ENCODE measurements at places on chromosomes 12 and 14. TPM values are rescaled to one million over a fixed set of nuclear protein-coding genes. Genes with fewer than 3 reads are reported as not detected.
A peak's percentile ranks its signal among the peaks of the same experiment; 100 is the strongest.

DNA sequence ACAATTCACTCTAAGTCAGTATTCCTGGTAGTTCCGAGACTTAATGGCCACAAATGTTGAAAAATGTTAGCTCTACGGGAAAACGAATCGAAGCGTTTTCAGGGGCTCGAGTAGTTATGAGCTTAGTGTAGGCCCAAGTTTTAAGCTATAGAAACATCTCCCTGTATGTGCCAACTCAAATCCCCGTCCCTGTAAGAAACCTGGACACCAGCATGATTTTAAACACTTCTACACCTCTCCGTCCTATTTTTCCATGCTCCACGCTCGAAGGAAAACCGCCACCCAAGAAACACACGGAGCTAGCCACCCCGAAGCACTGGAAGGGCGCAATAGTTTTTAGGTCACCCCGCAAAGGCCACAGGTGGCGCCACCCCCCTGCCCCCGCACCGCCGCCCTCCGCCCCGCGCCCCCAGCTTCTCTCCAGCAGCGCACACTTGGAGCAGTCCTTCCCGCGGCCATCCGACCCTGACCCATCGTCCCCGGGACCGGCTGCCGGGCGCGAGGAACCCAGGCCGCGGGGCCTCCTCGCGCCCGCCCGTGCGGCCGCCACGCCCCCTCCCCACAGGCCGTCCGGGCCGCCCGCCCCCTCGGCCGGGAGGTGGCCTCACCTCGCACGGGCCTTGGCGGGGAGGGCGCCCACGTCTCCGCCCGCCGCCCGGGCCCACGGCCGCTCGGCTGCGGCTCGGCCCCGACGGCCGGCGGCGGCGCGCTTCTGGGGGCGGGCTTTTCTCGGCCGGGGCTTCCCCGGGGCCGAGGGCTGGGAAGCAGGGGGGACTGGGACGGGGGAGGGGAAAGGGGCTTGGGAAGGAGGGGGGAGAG, 522 bp downstream of the R3HDM2 start:
- DNase-seq, result peak; percentile 55

Gene PRIMA1
- 16.3 TPM for polyA plus RNA-seq

Gene SIX1
- not detected for polyA plus RNA-seq

DNA sequence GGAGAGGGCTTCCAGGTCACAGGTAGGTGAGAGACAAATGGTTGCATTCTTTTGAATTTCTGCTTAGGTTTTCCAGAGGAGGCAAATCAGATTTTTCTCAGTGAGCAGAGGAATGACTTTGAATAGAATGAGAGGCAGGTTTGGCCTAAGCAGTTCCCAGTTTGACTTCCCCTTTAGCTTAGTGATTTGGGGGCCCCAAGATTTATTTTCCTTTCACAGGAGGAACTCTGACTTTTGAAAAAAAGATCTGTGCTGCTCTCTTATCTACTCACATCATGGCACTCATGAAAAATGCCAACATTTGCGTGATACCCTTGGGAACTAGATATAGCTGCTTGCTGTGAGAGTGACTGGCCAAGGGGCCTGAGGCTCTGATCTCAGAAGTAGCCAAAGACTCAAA, 58.0 kb upstream of the EVL start:
- no peak for DNase-seq

Gene ACOT6
- not detected for polyA plus RNA-seq

- DNase-seq, result no peak
Observed at GRCh38 chr12:46442738-46443137, 70.2 kb upstream of the SLC38A2 start.

GRCh38 chr12:26124446-26125399, at the start of gene BHLHE41:
Gene BHLHE41, minus strand, starts transcription at chr12:26125037. Its CDS starts 258 bp downstream, at chr12:26124779.
- DNase-seq, result peak; percentile 83

GRCh38 chr12:75809746-75810145, 221.8 kb downstream of the PHLDA1 start:
- DNase-seq, result no peak

GRCh38 chr12:92398565-92399309, 253.1 kb upstream of the BTG1 start:
- DNase-seq, result no peak

Gene SLC16A7
- polyA plus RNA-seq, result 6.0 TPM

Gene HOXC13
- not detected for polyA plus RNA-seq

DNA sequence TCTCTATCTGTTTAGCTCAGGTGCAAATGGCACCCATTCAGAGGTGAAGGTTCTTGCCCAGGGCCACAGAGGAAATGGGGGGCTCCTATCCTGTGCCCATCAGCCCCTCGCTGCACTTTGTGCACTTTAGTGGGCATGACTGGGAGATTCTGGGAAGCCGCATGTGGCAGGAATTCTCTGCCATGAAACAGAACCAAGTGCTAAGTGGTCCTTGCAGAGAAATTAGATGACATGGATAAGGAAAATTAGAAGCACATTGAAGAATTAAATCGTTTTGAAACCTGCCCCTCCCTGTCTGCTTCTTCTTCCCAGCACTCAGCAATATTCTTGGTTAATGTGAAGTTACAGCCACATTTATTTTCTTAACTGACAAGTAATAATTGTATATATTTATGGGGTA, 185.2 kb upstream of the RTL1 start:
- DNase-seq, result no peak

Gene DUSP16
- 4.8 TPM for polyA plus RNA-seq

Gene LRFN5
- polyA plus RNA-seq, result 0.13 TPM

- no peak for DNase-seq
Observed at GRCh38 chr14:51743588-51744000, 91.9 kb downstream of the FRMD6 start.

Gene AGAP2
- 5.3 TPM for polyA plus RNA-seq

DNA sequence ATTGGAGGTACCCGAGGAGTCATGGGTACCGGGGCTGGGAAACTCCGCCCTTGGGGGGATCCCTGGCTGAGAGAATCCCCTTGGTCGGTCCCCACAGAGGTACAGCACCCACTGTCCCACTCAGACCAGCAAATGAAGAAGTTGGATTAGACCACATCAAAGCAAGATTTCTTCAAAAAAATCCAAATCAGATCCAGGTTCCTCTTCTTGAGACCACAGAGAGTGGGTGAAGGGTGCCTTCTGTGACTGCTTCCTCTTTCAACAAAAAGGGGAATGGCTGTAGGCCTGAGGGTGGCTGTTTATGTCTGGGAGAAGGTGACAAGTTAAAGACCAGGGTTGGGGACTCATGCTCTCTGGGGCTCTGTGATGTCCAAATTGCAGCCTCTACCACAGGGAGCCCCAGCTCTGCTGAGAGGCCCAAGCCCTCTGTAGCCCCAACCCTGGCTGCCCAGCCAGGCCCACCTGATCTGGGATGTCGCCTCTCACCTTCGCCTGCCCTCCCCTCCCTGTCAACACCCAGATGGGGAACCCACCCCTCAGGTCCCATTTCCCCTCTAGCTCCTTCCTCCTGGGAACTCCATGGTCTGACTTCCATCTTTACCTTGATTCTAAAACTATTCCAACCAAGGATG, 50.9 kb downstream of the ZFP36L1 start:
- DNase-seq, result no peak

Gene FAM90A1
- polyA plus RNA-seq, result not detected

- DNase-seq, result no peak
Observed at GRCh38 chr12:68591734-68592418, 18.8 kb upstream of the RAP1B start.

DNA sequence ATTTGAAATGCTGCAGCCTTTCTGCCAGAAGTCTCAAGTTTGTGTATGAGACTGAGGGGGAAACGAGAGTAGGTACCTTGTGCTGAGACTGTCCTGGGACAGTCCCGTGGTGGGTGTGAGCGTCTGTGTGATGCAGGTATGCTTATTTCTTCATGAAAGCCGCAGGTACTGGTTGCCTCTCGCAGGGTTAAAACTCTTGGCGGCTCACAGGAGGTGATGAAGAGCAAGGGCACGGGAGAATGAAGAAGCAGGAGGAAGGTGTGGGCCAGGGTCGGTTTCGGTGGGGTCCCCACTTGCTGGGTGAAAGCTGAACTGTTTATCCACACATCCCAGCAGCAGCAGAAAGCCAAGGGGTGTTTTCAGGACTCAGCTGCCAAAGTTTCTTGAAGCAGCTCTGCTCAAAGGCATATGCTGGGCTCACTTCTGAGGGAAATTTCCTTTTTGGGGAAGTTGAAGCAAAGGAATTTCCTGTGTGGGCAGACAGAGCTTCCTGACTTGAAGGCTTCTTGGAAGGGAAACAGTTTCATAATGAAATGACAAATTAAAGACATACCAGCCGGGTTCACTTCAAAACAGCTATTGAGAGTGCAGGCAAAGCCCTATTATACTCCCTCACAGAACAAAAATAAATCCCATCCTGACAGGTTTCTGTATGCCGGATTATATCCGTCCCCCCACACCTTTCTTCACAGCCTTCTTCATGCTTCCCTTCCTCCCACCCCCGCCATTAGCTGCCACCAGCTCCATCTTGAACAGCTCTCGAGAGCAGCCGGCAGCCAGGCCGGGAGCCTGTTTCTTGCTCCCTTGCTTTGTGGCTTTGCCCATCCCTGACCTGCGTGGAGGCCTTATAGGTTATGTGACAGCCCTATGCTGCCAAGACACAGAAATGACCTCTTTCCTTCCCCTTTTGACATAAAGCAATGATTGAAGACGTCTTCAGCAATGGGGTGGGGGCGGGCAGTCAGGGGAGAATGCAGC, 116.6 kb downstream of the ETV6 start:
- no peak for DNase-seq

- no peak for DNase-seq
Observed at GRCh38 chr12:28026701-28027100, 54.2 kb upstream of the PTHLH start.

GRCh38 chr14:68248481-68249255, 429.1 kb downstream of the RAD51B start:
- DNase-seq, result peak; percentile 23

DNA sequence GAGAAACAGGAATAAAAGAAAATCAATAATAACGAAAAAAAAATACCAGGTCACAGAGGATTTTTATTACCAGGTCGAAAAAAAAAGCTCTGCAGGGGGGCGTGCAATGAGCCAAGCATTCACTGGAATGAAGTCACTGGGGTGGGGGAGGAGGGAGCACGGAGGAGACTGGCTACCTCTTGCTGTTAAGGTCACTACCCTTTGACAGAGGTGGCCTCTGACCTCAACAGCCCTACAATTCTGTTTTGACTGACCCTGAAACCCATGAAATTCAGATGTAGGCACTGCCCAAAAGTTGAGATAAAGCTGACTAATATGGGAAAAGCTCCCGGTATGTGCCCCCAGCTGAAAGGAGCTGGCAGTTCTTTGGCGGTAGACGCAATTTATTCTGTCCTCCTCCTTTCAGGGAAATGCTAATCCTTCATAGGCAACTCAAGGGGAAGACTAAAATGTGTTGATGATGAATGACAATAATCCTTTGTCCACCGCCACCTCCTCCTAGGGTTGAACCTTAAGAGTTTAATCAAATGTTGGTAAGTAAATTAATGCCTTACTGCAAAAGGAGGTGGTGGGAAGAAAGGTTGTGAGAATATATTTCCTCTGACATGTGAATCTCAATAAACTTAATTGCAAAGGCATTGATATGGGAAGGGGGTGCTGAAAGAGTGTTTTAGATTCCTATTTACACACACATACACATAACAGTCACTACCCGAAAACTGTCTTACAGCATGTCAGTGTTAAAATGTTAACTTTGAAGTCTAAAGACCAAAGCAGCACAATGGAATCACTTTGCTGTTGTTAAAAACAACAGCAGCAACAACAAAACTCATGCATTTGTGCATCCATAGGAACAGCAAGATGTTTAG, 6.3 kb upstream of the RIC8B start:
- no peak for DNase-seq

- DNase-seq, result no peak
Observed at GRCh38 chr14:63406333-63406732, 87.6 kb upstream of the GPHB5 start.

Gene TULP3
- 5.0 TPM for polyA plus RNA-seq

DNA sequence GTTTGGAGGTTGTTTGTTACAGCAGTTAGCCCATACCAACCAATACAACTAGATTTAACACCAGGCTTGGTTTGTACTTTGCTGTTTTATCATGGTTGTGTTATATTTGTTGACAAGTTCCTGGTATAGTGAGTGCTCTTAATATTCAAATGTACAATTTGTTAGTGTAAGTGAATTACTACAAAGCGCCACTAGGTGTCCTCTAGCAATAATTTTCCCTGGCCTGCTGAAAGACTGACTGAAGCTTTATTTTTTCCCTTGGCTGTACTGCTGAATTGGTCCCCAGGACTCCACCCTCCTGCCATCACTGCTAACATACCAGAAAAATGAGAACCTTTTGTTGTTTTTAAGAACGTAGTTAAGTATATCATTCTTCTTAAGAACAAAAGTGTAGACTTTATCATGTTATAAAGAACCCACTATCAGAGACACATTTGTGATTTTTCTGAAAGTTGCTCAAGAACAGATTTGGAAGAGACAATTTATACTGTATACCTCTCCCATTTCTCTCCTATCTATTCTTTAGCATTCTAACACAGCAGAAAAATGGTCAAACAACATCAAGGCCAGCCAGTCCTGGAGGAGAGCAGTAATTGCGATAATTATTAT, 75.3 kb upstream of the FAR2 start:
- DNase-seq, result peak; percentile 25

- no peak for DNase-seq
Observed at GRCh38 chr14:37047996-37048395, 124.4 kb downstream of the SLC25A21 start.

DNA sequence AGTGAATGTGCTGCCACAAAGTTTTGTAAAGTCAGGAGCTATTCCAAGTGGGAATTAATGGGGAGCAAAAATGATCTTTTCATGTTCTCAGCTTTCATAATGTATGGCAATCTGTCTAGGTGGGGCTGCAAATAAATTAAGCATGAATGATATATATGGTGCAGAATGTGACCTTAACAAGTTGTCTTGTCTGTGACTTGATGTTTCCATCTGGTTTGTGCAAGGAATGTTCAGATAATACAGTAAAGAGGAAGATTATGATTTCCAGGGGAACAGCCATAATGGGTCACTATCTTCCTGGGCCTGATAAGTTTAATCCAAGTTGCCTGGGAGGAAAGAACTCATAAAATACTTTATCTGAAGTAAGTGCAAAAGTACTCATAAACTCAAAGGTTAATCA, 1815.8 kb upstream of the FLRT2 start:
- no peak for DNase-seq

Gene RASAL1
- polyA plus RNA-seq, result not detected

Gene TAS2R19
- 0.12 TPM for polyA plus RNA-seq

GRCh38 chr12:117724543-117724942, 244.2 kb downstream of the KSR2 start:
- DNase-seq, result no peak

DNA sequence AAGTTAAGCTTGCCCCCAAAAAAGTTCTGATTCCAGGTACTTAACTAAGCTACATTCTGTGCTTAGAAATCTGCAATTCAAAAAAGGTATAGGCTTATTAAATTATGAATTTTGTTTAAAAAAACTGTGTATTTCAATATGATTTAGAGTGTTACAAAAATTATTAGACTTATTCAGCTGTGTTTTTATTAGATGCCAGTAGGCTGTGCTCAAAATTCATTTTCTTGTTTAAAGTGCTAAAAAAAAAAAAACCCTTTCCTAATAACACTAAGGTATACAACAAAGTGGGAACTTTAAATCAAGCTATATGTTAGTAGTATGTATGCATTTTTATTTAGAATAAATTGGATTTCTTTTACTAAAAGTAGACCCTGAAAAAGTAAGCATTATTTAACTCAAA, 25.0 kb downstream of the LRRC9 start:
- no peak for DNase-seq

Measured in heart right ventricle (tissue), 16 donors.